Urothelium cell line (cell line): ENCODE measurements at places on chromosomes 1 and 21.

GRCh38 chr1:89657886-89658285, 25.0 kb downstream of the LRRC8C start:
- DNase-seq, result no peak

DNA sequence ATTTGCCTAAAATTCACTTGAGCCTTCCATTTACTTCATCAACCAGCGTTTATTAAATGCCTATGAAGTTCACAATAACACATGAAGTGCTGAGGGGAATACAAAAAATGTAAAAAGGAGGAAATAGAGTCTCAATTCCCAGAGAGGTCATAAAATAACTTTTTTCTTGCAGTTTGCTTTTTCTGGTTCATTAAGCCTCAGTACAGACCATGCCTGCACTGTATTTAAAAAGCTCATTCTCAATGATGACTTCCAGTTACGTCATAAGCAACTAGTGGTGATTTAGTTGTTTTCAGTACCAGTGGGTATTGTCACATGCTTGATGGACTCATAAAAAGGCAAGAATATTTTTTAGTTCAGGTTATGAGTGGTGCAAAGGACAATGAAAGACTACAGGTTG, 160.1 kb upstream of the UBE2U start:
- DNase-seq, result no peak

- DNase-seq, result no peak
These were observed 39.2 kb downstream of the DISP3 start for GRCh38 chr1:11518016-11518701.

DNA sequence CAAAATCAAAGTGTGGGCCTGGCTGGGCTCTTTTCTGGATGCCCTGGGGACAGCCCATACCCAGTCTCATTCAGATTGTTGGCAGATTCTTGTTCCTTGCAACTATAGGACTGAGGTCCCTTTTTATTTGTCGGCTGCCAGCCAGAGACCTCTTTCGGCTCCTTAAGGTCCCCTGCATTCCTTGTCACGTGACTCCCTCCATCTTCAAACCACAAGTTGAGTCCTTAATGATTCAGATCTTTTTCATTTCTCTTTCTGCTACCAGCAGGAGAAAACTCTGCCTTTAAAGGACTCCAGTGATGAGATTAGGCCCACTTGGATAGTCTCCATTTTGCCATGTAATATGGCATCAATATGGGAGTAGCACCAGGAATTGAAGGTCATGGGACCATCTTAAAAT, 48.6 kb downstream of the PATJ start:
- no peak for DNase-seq

DNA sequence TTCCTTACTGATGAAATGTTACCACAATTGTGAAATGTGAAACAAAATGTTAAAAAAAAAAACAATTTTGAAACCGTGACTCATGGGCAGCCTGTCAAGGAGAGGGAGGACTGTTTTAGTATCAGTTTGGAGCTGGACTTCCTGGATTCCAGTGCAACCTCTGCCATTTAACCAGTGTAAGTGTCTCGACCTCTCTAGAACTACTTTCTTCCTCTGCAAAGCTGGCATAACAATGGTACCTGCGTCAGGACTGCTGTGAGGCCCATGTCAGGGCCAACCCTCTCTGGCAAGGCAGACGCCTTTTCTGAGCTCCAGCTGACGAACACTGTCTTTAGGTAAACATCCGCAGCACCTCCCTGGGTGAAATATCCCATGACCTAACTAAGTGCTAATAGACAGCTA, 20.9 kb downstream of the URB1 start:
- DNase-seq, result no peak

- DNase-seq, result peak; percentile 62
These were observed 21.8 kb upstream of the PDC start for GRCh38 chr1:186482661-186483255.

DNA sequence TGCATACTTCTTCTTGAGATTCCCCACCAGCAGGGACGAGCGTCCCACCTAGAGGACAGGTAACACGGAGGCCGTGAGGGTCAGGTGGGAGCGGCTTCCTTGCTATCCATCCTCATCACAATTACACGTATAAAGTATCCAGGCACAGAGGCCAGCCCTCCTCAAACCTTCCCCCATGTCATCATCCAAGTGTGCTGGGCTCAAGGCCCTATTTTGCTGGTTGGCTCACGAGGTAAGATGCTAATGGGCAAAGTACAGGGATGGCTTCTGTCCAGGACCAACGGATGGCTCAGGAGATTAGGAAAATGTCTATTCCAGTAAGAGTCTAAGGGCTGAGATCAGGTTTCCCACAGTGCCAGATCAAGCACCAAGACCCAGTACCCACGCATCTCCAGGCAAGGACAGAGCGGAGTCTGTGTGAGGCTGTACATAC, 11.5 kb upstream of the A3GALT2 start:
- no peak for DNase-seq

DNA sequence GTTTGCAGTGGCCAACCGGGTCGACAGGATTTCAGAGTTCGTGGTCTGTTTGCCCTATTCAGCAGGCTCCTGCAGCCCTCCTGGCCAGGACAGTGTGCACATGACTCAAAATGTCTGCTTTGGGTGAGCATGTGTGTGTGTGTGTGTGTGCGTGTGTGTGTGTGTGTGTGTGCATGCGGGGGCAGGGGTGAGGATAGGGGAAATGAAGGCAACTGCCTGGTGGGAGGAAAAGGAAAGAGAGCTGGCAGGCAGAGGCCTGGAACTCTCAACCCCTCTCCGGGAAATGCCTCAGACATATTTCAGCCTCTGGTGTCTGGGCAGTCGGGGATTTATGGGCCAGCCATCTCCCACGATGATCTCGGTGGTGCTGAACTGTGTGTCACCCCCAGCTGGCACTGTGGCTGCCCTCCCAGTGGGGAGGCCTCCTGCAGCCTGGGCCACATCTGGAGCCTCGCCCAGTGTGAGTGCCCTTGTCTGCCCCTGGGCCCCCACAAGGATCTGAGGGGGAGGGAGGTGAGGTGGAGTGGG, 15.2 kb downstream of the CDCP2 start:
- no peak for DNase-seq

- DNase-seq, result no peak
These were observed 63.1 kb upstream of the CNN3 start for GRCh38 chr1:94989911-94990473.

DNA sequence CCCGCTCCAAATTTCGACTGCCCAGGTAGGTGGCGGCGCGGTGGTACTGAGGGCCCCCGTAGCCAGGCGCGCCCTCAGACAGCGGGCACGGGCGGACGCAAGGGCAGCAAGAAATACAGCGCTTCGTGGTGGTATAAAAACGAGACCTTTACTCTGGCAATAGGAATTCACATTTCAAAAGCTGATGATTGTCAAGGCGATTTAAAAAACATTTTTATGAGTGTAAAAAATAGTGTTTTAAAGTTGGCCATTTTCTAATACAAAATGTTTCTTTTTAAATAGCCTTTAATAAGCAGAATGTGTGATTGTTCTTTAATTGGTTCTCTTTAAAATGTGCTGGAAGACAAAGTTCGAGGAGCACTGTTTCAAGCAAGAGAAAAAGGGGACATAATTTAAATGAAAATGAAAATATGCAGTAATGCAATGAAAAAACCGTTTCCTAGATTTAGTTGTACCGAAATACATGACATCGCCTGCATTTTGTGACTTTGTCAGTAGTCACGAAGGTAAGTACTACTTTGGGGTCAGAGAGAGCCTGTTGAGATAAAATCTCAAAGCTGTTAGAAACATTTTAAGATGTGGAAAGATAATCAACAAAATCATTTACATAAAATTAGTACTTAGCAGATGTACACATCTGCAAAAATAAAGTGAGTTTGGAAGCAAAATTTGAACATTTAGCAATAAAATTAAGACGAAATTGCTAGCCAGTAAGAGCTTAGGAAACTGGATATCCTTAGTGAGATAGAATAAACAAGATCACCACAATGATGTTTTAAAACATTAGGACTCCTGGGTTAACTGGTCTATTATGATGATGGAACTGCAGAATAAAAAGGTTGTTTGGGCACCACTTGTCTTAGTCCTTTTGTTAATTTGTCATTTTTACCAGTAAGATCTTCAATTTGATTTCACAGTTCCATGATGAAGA, 1.1 kb upstream of the PSMG1 start:
- no peak for DNase-seq

DNA sequence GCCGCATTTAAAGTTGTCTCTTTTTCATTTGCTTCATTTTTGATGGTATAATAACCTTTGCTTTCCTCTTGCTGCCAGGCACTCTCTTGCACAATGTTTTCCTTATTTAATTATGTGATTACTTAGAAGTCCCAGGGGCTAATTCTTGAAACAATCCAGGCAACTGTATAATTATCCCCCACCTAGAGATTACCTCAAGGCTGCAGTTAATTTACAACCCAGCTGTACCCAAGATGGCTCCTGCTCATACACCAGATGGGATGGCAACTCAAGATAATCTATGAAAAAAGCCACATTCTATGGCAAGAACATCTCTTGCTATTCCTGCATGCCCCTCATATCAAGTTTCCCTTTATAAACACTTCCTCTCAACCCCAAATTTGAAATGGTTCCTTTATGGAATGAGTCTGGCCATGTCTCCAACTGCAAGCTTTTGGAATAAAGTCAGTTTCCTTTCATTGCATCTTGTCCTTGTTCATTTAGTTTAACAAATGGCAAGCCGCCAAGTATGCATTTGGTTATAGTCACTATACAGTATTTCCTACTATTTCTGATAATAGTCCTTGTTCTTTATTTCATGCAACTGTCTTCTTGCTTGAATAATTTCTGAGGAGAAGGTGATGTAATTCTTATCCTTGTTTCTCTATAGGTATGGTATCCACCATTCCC, 1042.6 kb downstream of the PLA2G4A start:
- no peak for DNase-seq

GRCh38 chr1:235637756-235638534, 11.6 kb downstream of the GNG4 start:
- DNase-seq, result no peak

DNA sequence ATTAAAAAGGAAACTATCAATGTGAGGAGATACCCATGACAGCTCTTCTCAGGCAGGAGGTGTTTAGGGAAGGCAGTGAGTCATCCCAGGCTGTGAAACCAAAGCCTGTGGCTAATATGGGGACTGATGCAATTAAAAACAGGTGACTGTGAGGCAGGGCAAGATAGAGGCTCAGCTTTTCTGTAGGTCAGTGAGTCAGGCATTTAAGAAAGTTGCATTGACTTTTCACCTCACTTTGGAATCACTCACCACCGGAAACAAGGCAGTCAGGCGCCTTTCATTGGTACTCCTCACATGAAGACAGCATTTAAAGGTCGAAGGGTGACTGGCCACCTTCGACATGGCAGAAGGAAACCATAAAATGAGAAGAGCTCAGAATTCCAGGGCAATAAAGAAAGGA, 54.5 kb downstream of the PAPPA2 start:
- DNase-seq, result peak; percentile 78

- DNase-seq, result no peak
These were observed 176.8 kb upstream of the PDE4B start for GRCh38 chr1:65615859-65616258.

DNA sequence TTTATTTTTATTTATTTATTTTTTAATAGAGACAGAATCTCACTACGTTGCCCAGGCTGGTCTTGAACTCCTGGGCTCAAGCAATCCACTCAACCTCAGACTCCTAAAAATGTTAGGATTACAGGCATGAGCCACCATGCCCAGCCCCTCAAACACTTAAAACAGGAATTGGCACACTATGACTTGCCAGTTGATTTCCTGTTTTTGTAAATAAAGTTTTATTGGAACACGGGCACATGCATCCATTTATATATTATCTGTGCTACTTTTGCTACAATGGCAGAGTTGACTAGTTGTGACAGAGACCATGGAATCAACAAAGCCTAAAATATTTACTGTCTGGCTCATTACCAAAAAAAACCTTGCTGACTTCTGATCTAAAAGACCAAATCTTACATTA, 16.0 kb upstream of the YRDC start:
- DNase-seq, result no peak

GRCh38 chr1:226983247-226983991, 43.3 kb downstream of the COQ8A start:
- no peak for DNase-seq

- DNase-seq, result no peak
These were observed 15.2 kb downstream of the F3 start for GRCh38 chr1:94526152-94526980.

- DNase-seq, result no peak
These were observed 81.8 kb upstream of the KIAA0040 start for GRCh38 chr1:175274368-175274767.

- peak; percentile 87 for DNase-seq
These were observed at the start of gene PSEN2 for GRCh38 chr1:226870401-226871279. Gene PSEN2, plus strand, starts transcription at chr1:226870616. Its CDS starts 11,292 bp downstream, at chr1:226881908.

DNA sequence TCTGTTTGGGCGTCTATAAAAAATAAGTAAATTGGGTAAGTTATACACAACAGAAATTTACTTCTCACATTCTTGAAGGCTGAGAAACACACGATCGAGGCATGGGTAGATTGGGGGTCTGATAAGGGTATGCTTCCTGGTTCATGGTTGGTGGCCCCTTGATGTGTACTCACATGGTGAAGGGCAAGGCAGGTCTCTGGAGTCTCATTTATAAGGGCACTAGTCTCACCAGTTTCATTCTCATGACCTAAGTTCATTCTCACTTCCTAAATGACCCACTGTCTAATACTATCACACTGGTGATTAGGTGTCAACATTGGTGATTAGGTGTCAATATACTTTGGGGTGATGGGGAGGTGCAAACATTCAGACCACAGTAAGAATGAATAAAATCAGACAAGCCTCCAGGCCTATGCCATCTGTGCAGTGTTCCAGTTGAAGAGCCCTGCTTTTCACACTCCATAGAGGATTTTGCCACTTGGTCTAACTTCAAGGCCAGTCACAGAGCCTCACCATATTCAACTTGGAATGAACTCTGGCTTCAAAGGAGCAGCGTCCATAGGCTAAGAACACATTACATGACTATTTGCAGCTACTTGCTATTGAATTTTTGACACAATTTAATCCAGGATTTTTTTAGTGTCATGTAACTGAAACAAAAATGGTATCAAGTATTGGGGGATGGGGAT, 2.5 kb upstream of the GBP4 start:
- no peak for DNase-seq

- DNase-seq, result no peak
These were observed 140.8 kb downstream of the DSCAM start for GRCh38 chr21:40706176-40706575.

- no peak for DNase-seq
These were observed 935 bp upstream of the YIPF1 start for GRCh38 chr1:53890522-53890941.

GRCh38 chr1:20290624-20291597, at the start of gene VWA5B1:
Gene VWA5B1, plus strand, starts transcription at chr1:20290875. Its CDS starts 19,727 bp downstream, at chr1:20310602.
- DNase-seq, result no peak

GRCh38 chr21:43613755-43614638, 45.3 kb downstream of the HSF2BP start:
- DNase-seq, result no peak

- DNase-seq, result no peak
These were observed 18.7 kb upstream of the CRB1 start for GRCh38 chr1:197249324-197249723.

DNA sequence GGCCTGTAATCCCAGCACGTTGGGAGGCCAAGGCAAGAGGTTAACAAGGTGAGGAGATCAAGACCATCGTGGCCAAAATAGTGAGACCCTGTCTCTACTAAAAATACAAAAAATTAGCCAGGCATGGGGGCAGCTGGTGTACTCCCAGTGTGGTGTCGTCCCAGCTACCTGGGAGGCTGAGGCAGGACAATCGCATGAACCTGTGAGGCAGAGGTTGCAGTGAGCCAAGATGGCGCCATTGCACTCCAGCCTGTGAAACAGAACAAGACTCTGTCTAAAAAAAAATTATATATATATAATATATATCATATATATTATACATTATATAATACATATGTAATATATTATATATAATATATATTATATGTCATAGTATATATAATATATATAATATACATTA, 249.2 kb upstream of the TPTE start:
- DNase-seq, result no peak

GRCh38 chr1:63648689-63649088, 55.5 kb downstream of the PGM1 start:
- no peak for DNase-seq
